T1000 (cell line): ENCODE measurements at places on chromosomes 11 and 22.

- no peak for DNase-seq
Observed at GRCh38 chr11:2301631-2302305, at the start of the genes C11orf21 and TSPAN32. Gene C11orf21 (minus strand): TSS chr11:2301918. CDS start chr11:2301808, 110 bp downstream. Gene TSPAN32 (plus strand): TSS chr11:2302013. CDS start chr11:2302150, 137 bp downstream.

- peak; percentile 14 for DNase-seq
Observed at GRCh38 chr11:3165152-3165705, at the start of gene OSBPL5. Gene OSBPL5 (minus strand): TSS chr11:3165310. CDS start chr11:3129148, 36,162 bp downstream.

DNA sequence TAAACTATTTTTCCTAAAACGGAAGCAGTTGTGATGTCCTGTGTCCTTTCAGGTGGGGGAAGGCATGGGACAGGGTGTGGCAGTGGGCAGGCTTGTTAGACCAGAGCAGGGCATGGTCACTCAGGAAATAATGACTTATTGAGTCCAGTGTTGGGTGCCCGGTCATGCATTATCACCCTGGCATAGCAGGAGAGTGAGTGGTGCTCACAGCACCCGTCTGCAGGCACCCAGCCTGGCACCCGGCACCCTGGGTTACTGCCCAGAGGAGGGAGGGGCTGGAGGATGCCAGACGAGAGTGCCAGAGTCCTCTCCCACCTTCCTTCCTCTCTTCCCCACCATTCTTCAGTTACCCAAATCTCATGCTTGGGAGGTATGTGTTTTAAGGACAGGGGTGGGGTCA lies 59.1 kb downstream of the ST3GAL4 start:
- DNase-seq = no peak

- no peak for DNase-seq
Observed at GRCh38 chr11:113153847-113154246, 160.5 kb upstream of the TTC12 start.

DNA sequence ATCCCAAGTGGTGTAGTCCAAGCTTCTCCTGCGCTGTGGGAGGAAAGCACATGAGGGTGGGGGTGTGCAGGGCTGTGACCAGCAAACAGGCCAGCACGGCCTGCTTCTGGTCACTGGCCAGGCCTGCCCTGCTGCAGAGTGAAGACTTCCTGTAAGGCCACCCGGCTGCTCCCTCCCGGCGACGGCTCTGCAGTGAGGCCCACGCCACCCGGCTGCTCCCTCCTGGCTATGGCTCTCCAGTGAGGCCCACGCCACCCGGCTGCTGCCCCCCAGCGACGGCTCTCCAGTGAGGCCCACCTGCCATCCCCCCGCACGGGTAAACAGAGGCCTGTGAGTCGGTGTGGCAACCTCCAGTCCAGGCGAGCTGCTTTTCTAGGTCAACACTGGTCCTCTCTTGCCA lies 31.4 kb upstream of the BRSK2 start:
- no peak for DNase-seq

- no peak for DNase-seq
Observed at GRCh38 chr11:15153231-15153630, 38.5 kb downstream of the INSC start.

DNA sequence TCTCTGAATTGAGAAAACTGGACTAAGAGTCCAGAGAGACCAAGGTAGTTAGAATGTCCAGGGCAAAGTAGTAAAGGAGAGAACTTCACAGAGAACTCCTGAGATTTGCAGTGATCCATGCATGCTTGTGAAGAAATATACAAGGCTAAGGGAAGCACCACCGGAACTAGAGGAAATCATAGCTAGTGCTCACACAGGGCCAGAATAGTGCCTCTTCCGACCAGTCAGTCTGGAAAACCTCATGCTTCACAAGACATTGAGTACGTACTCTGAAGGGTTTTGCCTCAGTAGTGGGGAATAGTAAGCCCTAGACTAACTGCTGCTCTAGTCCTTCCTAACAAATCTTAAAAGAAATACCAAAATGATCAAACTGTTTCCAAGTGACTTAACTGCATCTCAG lies 108.0 kb downstream of the LRRC32 start:
- no peak for DNase-seq

DNA sequence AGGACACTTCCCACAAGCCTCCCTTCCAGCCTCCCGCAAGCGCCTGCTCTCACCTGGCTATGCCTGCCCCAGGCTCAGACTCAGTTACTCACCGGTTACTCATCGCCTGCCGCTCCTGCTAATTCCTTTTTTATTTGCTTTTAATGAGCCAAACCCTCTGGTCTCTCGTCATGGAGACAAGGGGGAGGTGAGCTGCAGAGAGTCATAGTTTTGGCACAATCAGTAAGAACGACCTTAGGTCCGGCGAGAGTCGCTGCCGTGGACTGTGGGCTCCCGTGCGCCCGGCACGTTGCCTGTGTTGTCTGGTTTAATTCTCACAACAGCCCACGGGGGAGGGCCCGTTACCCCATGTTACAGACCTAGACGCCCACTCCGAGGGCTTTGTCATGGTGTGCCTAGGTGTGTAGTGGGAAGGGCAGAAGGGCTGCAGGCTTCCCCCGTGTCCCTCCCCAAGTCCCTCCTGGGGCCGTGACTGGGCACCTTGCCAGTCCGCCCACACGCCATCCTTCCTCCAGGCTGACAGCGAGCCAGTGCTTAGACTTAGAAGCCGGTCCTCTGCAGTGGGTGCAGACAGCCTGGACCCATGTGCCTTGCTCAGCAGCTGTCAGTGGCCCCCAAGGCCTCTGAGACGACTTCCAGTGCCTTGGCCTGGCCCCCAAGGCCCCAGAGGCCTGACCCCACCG lies 42.2 kb downstream of the WNT7B start:
- peak; percentile 83 for DNase-seq

DNA sequence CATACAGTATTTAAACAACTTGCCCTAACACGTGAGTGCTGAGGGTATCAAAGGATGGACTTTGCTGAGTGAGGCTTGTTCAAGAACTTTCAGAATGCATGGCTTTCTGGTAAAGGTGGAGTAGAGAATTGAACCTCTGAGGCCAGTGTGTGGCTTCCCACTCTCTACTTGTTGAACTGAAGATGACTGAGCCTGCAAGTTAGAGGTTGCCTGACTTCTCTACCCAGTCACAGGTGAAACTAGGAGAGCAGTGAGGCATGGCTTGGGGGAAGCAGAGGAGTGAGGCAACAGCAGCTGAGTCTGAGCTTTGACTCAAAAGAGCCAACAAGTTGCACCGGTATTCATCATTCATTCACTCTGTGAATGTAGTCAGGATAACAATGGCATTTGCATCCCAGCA lies 256.4 kb upstream of the SESN3 start:
- no peak for DNase-seq

GRCh38 chr11:38582756-38583155 lies 1984.7 kb upstream of the RAG2 start:
- no peak for DNase-seq

- no peak for DNase-seq
Observed at GRCh38 chr22:28299309-28299708, 380.3 kb upstream of the PITPNB start.

GRCh38 chr11:78341841-78342240 lies 75.8 kb downstream of the GAB2 start:
- no peak for DNase-seq

GRCh38 chr11:109432105-109432504 lies 10.1 kb downstream of the C11orf87 start:
- DNase-seq = no peak

DNA sequence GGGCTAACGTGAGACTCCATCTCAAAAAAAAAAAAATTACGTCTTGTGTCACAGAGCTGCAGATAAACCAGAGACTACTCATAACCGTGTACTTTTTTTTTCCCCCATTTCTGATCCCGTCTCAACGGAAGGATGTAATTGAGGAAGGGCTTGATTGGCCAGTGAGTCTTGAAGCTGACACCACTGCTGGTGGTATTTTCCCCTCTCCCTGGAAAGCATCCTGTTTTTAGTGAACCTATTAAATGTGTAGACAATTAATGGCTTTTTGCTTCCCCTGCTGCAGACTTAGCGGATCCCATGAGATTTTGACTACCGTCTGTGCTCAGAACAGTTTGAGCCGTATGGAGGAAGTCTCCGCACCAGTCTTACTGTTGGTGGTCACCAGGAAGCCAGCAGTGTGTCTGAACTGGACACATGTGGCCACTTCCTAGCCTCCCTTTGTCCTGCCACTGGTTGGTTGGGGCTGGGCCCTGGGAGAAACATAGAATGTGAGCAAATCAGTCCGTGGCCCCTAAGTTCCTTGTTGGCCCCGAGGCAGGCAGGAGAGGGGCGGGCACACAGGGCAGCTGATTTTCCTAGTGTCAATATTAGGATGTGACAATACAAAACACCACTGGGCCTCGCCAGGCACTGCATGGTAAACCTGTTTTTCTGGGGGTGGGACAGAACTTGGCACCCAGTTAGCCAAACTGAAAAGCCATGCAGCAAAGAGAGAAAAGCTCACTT lies 3.1 kb downstream of the BIK start:
- no peak for DNase-seq
